SW 1271 (cell line): ENCODE measurements at places on chromosomes 1 and 21.

GRCh38 chr1:153728305-153729066 is 636 bp downstream of the INTS3 start:
- peak; percentile 5 for DNase-seq

DNA sequence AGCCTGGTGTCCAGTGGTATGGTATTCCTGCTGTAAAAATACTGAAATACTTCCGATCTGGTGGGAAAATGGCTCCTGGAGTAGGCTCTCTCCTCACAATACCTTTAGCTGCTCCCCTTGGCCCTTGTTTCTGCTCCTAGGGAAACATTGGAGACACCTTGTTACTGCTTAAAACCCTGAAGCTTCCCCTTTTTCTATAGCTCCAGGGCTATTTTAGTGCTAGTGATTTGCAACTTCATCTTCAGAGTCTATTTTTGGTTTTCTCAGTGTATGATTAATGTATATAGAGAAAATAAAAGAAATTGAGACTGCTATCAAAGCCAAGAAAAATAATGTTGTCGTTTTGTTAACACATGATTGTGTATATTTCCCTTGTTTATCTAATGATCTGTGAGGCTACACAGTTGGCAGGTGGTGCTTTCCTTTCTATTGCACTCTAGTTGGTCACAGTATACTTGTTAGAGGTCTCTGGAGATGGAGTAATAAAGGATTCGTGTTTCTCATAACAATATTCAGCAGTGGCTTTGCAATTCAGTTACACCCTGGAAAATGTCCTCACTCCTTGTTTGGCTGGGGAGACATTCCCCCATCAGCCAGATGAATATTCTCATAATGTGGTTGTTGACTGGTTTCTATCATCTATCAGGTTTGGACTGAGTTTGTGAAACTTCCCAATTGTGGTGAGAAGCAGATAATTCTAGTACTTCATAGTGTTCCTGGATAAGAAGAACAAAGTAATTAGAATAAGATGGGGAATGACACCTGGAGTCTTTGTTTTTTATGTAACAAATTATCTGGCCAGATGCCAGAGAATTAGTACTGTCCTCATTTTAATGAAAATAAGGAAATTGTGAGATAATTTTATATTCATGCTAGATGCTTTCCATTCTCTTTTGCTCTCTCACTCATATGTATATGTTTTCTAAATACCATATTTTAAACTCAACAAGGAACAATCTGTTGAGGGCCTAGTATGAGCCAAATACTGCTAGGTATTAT is 44.8 kb upstream of the CACYBP start:
- DNase-seq = no peak

DNA sequence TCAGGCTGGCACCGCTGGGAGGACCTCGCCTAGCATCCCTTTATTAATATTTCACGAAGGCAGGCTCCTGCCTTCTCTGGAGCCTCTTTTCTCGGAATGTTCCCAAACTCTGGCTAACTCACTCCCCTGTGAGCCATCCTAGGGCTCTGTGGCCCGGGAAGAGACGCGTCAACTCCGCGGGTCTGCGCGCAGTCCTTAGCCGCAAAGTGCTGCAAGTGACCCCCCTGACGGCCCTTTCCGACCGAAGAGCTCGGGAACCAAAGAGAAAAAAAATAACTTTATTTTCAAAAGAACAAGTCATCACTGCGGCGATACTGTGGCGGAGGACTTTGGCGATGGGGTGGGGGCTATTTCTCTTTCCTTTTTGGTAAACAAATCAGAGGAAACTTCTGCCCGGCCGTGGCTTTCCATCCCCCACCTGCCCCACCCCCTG is 14.6 kb downstream of the NR5A2 start:
- no peak for DNase-seq

- no peak for DNase-seq
Measured at GRCh38 chr1:157181790-157182189, 43.6 kb upstream of the ETV3 start.

GRCh38 chr1:184866991-184867788 is 107.1 kb downstream of the NIBAN1 start:
- DNase-seq = no peak

DNA sequence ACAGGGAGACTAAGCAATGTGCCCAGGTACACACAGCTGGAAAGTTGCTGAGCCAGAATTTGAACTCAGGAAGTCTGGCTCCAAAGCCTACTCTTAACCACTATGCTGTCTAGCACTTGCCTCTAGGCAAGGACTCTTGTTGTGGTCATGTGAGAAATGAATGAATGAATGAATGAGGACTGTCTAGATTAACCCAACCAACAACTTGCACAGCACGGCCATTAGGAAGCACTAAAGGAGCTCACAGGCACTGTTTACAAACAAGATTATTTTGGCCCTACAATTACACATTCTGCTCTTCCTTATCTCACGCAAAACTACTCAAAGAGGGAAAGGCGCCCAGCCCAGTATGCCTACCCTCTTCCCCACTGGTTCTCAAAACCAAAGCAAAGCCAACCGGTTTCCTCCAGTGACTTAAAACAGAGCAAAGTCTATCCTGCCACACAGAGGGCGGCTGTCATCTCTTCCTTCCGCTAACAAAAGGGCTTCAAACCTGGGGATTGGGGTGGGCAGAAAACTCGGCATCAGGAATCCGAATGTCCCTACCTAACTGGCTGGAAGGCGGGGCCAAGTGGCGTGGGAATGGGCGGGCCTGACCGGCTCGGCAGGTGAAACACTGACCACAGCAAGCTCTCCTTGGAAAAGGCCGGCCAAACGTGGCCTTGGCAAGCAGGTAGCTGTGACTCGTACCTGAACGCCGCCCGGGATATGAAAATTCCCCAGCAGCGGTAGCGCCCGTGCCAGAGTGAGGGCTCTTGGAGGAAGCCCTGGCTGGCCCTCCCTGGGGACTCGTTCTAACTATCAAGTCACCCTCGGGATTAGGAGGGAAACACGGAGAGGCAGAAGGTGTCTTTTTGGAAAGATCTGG is 948 bp downstream of the STK40 start:
- DNase-seq = peak; percentile 31

GRCh38 chr1:20123722-20124455 is 4.6 kb upstream of the PLA2G2D start:
- no peak for DNase-seq

GRCh38 chr1:6005276-6005917 is 13.2 kb upstream of the NPHP4 start:
- no peak for DNase-seq

- DNase-seq = no peak
Measured at GRCh38 chr1:29467989-29468900, 231.9 kb downstream of the PTPRU start.

DNA sequence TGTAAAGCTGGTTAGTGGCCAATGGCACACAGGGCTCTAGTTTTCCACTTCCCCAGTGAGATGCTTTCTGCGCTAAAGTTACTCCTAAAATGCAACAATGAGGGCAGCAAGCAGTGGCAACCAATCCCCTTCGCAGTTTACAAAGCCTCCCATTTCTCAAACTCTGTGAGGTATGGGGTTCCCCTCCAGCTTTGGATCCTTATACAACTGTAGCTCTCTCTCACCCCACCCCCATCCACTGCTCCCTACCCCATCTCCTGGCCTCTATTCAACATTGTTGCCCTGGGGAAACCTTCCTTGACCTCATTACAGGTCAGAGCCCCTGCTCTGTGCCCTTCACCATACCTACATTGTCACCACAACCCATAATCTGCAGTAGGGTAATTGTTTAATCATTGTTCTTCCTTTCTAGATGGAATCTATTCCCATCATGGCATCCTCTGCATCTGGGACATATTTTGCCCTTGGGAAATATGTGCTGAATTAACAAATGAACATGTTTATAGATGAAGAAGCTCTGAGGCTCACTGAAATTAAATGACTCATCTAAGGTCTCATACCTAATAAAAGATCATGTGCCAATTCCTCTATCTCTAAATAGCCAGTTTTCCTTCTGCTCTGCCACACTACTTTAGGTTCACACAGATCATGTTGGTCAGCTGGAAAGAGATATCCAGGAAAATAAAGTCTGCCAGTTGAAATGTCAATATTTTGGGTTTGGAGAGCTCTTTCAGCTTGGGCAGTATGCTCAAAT is 12.6 kb downstream of the KIAA0040 start:
- no peak for DNase-seq

GRCh38 chr1:28126783-28127490 is 38.5 kb upstream of the EYA3 start:
- no peak for DNase-seq

DNA sequence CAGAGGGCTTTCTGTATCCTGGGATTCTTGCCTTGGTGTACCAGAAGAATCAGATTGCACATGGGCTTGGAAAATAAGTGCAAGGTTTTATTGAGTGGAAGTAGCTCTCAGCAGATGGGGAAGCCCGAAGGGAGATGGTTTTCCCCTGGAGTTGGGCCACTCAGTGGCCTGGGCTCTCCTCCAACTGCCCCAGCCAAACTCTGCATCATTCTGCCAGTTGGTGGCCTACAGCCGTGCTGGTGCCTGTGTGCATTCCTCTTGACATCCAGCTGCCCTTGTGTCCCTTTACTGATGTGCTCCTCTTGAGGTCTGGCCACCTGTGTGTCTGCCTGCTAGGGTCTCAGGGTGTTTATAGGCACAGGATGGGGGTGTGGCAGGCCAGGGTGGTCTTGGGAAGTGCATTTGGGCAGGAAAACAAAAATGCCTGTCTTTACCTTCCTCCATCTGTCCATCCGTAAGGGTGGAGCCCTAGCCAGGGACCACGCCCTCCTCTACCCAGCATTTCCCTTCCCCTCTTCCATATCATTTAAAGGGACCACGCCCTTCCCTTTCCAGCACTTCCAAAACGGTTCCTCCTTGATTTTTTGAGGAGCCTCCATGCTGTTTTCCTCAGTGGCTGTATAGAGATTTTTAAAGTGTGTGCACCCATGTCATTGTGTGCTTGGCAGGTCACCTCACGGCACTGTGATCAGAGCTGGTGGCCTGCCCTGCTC is 18.9 kb downstream of the SNAP47 start:
- DNase-seq = no peak

DNA sequence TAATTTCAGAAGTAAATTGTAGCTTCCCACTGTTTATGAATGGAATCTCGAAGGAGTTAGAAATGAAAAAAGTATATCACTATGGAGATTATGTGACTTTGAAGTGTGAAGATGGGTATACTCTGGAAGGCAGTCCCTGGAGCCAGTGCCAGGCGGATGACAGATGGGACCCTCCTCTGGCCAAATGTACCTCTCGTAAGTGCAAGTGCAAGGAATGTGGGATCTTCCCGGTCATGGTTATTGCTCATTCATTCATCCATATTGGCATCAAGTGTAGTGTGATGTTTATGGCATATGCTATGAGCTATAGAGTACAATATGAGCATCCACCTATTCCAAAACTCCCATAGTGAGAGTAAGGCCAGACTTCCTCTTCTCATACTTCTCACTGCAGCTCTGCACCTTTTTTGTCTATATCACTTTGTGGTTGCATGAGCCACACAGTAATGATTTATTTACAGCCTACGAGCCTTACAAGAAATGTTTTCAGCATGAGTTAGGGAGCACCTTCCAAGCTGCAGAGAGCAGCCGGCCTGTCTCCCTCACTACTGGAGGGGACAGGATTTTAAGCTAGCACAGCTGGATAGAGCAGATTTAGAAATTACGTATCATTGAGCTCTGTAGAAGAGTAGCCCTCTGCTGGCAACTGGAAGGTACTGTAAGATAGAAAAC is 24.9 kb upstream of the CR1L start:
- DNase-seq = no peak

DNA sequence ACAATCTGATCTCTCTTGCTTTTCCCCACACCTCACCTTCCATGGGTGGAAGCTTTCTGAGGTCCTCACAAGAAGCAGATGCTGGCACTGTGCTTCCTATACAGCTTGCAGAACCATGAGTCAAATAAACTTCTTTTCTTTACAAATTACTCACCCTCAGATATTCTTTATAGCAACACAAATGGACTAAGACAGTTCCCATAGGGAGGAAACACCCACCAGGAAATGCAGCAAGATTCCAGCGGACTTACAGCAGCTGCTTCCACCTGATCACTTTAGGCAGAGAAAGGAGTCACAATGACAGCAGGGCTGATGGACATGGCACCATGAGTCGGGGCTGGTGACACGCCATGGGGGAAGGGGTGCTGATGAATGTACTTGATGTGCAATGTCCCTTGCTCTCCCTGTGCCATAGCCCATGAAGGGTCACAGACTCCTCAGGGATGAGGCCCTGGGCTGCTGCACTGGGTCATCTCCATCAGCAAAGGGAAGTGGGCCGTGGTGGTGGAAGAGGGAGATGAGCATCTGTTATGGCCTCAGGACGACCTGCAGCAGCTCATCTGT is 53.9 kb downstream of the PRSS38 start:
- no peak for DNase-seq

DNA sequence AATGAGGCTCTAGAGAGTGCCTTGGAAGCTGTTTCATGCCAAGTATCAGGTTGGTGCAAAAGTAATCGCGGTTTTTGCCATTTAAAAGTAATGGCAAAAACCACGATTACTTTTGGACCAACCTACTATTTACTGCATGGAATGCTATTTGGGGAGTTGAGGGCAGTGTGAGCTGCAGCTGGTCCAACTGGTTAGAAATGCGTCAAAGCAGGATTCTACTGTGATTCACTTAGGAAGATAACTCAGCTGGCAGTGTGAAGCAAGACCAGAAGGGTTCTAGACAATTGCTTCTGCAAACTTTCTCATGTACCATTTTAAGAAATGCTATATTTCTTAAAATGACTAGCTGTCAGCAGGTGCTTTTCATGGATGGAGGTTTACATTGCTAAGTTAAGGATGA is 21.2 kb upstream of the PLA2G2C start:
- no peak for DNase-seq

DNA sequence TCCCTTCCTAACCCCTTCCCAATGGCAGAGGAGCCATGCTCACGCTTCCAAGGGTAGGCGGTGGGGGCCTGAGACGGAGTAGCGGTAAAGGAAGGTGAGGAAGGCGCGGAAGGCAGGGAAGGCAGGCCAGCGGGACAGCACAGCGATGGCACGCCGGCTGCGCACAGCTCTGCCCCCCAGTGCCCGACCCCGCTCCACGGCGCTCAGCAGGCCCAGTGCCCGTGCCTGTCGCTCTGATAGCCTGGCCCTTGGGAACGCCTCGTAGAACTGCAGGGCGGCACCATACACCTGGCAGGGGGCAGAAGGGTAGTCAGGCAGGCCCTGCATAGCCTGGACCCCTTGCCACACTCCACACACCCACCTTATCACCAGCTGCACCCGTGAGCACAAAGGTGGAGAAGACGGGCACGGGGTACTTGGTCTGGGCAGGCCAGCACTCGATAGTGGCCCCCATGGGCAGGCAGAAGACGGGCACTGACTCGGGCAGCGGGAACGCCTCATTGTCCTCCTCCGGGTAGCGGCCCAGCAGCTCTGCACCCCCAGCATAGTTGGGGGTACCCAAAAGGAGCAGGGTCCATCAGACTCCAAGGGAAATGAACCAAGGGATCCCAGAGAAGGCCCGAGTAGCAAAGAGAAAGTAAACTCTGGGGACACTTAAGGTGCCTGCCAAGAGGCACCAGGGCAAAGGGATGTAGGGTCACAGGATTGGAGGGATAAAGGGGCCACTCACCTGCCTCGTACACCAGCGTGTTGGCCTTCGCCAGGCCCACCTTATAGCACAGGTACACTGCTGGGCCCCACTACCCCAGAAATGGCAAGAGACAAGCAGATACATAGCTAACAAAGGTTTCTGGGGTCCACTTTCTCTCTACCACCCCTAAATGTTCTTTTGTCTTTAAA is 4.4 kb downstream of the DENND4B start:
- DNase-seq = no peak

- no peak for DNase-seq
Measured at GRCh38 chr1:193709607-193710006, 523.2 kb upstream of the B3GALT2 start.
